Spinal cord (tissue), 10 donors: ENCODE measurements at places on chromosomes 11 and 22. TPM values are rescaled to one million over a fixed set of nuclear protein-coding genes. Genes with fewer than 3 reads are reported as not detected.

RAG2 gene
- 0.35 TPM for polyA plus RNA-seq

OR2AG1 gene
- not detected for polyA plus RNA-seq

DDI1 gene
- not detected for polyA plus RNA-seq

PGA4 gene
- polyA plus RNA-seq, result not detected

CHKB gene
- polyA plus RNA-seq, result 89.6 TPM

MCAM gene
- 106 TPM for polyA plus RNA-seq

C11orf42 gene
- 2.0 TPM for polyA plus RNA-seq

INS gene
- not detected for polyA plus RNA-seq

SLC22A9 gene
- polyA plus RNA-seq, result 0.11 TPM

SLC6A5 gene
- 35.5 TPM for polyA plus RNA-seq

TIMP3 gene
- polyA plus RNA-seq, result 182 TPM

SEC14L6 gene
- polyA plus RNA-seq, result 3.9 TPM

SLC16A8 gene
- 4.6 TPM for polyA plus RNA-seq

OR51E1 gene
- polyA plus RNA-seq, result 0.11 TPM

SPDYC gene
- polyA plus RNA-seq, result not detected

FJX1 gene
- polyA plus RNA-seq, result 51.8 TPM

CARD10 gene
- polyA plus RNA-seq, result 14.6 TPM

PDGFB gene
- polyA plus RNA-seq, result 18.3 TPM

HYOU1 gene
- polyA plus RNA-seq, result 93.9 TPM

MICAL2 gene
- 15.8 TPM for polyA plus RNA-seq

APLP2 gene
- polyA plus RNA-seq, result 468 TPM

MMP8 gene
- polyA plus RNA-seq, result not detected

YPEL1 gene
- polyA plus RNA-seq, result 20.6 TPM

NXPE1 gene
- polyA plus RNA-seq, result not detected

TTLL8 gene
- not detected for polyA plus RNA-seq

YPEL4 gene
- 7.6 TPM for polyA plus RNA-seq

SMC1B gene
- 0.14 TPM for polyA plus RNA-seq

MAPK8IP2 gene
- polyA plus RNA-seq, result 104 TPM

OR52E6 gene
- not detected for polyA plus RNA-seq

SDHD gene
- polyA plus RNA-seq, result 75.6 TPM

MAP6 gene
- 186 TPM for polyA plus RNA-seq

HTR3A gene
- polyA plus RNA-seq, result 0.59 TPM

APOL5 gene
- not detected for polyA plus RNA-seq

FGF4 gene
- not detected for polyA plus RNA-seq

MAPK8IP1 gene
- polyA plus RNA-seq, result 263 TPM

MTFP1 gene
- polyA plus RNA-seq, result 6.3 TPM

RHBDD3 gene
- 49.2 TPM for polyA plus RNA-seq

PLEKHA7 gene
- polyA plus RNA-seq, result 16.0 TPM

TEAD1 gene
- polyA plus RNA-seq, result 39.2 TPM
